ENCODE measurements at places on chromosomes 7 and 10.

GRCh38 chr10:86592413-86592812 is 61.9 kb upstream of the OPN4 start:
- DNase-seq: no peak

GRCh38 chr10:7933262-7933661 is 115.0 kb downstream of the TAF3 start:
- no peak for DNase-seq

DNA sequence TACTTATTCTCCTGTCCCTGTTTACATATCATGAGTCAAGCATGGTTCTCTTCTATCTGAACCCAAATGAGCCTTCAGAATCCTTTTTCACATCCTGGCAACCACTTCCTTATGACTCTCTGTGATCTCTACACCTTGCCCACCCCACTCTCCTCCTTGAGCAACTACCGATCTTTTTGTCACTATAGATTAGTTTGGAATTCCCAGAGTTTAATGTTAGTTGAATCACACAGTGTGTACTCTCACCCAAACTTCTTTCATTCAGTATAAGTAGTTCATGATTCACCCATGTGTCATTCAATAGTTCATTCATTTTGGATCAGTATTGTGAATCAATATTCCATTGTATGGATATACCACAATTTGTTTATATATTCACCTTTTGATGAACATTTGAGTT is 55.3 kb downstream of the TFAM start:
- DNase-seq: no peak

DNA sequence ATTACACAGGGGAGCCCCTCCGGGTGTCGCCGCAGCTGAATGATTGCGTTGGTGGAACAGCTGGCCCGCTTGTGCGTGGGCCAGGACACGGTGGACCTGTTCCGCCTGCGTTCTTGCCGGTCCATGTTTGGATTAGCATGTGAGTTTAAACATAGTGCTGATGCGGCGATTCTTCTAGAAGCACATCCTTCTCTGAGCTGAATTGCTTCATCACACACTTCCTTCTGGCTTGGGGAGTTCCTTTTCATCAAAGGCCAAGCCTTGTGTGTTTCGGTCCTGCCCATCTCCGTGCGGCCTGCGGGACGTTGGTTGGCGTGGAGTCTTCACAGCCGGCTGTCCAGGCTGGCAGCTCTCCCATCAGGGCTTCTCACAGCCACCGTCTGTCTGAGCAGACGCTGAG is 45.5 kb upstream of the SLC29A4 start:
- DNase-seq: no peak

DNA sequence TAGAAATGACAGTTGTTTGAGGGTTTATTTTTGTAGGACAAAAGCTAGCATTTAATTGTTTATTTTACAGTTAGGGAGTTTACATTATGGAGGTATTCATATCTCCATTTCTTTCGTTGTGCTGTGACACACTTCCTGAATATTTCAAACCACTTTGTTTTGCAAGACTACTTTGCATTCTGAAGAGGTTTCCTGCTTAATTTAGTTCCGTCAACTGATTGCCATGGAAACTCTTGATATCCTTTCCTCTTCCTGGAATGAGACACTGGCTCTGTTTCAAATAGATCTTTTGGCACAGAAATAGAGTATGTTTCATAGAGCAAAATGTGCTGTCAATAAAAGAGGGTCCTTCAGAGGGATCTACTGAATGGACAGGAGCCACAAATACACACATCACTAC is 159.5 kb upstream of the AGR3 start:
- DNase-seq: no peak

- no peak for DNase-seq
Measured at GRCh38 chr7:142553216-142553615, 196.1 kb upstream of the PRSS1 start.

DNA sequence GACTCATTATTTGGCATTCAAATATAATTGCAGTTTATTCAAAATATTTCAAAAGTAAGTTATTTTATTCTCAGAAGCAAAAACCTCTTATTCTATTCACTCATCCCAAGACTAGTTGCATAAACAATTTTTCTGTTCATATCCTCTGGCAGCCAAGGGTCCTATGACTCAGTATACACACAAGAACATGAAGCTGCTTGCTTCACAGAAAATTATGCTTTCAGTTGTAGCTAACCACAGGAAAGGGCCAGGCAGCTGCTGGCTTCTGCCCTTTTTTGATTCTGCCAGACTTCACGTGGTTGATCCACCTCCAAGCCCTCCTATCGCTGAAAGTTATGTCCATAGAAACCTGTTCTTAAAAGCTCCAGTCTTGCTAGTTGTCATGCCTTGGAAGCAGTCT is 108.8 kb downstream of the ABCA13 start:
- DNase-seq: no peak

- DNase-seq: no peak
Measured at GRCh38 chr10:106720683-106721082, 443.8 kb downstream of the SORCS1 start.

DNA sequence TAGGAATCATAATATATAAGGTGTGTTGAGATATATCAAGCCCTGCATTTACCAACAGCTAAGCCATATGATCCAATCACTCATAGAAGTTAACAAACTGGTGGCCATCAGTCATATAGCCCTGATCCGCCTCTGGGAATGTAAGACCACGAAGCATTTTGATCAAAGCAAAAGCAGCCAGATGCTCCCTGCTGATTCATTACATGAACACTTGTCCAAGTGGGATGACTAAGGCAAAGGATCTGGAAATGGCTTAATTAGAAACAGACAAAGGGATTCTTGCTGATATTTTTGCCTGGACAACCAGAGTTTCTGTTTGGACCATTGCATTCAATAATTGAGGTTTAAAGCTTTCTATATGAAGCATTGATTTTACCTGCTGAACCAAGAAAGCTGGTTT is 535.5 kb downstream of the GPAM start:
- no peak for DNase-seq

- no peak for DNase-seq
Measured at GRCh38 chr7:133431134-133431724, 178.4 kb downstream of the EXOC4 start.

- no peak for DNase-seq
Measured at GRCh38 chr7:92768501-92769393, 67.6 kb downstream of the CDK6 start.

- no peak for DNase-seq
Measured at GRCh38 chr7:44754802-44755697, 6.4 kb downstream of the ZMIZ2 start.

- no peak for DNase-seq
Measured at GRCh38 chr10:100751211-100751933, 6.0 kb downstream of the PAX2 start.

- no peak for DNase-seq
Measured at GRCh38 chr10:3805791-3806461, 20.9 kb upstream of the KLF6 start.

All from liver (tissue), 10 donors.